ENCODE measurements at places on chromosomes 7 and 10. TPM values are rescaled to one million over a fixed set of nuclear protein-coding genes. Genes with fewer than 3 reads are reported as not detected.

Gene FBXO24
- 0.98 TPM for total RNA-seq

DNA sequence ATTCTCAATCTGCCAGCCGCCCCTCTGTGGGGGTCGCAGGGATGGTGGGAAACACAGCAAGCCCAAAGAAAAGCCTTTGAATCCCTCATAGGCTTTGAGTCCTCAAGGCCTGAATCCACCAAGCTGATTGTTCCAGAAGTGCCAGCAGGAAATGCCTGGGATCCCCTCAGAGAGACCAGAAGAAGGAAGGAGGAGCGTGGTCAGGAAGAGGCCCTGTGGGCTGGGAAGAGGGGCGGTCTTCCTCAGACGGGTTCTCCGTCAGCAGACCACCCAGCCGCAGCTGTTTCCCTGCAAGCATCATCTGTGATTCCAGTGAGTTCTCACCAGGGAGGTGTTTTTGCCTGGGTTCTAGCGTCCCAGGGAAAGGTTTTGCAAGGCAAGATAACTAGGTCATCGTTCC is 190.0 kb upstream of the KLF6 start:
- DNase-seq = no peak

DNA sequence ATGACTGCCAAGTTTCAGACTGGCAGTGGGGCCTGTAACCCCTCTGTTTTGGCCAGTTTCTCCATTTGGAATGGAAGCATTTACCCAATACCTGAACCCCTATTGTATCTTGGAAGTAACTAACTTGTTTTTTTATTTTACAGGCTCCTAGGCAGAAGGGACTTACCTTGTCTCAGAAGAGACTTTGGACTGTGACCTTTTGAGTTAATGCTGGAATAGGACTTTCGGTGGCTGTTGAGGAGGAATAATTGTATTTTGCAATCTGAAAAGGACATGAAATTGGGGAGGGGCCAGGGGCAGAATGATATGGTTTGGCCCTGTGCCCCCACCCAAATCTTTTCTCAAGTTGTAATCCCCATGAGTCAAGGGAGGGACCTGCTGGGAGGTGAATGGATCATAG is 20.0 kb upstream of the MKLN1 start:
- DNase-seq = no peak

- no peak for DNase-seq
These were observed 385.5 kb downstream of the SEMA3D start for GRCh38 chr7:84801396-84801795.

DNA sequence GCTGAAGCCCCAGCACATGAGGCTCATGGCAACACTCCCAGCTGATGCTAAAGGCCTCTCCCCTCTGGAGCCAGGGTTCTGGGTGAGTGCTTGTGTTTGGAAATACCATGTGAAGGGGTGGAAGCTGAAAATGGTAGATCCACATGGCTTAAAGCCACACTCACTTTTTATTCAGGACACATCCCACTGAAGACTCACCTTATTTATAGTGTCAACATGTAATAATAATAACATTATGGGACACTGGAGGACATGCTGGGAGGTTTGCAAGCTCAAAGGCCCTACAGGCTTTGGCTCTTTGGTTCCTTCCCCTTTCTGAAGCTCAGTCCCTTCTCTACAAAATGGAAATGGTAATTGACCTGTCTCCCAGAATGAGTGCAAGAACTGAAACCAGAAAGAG is 318.0 kb downstream of the GRID1 start:
- no peak for DNase-seq

DNA sequence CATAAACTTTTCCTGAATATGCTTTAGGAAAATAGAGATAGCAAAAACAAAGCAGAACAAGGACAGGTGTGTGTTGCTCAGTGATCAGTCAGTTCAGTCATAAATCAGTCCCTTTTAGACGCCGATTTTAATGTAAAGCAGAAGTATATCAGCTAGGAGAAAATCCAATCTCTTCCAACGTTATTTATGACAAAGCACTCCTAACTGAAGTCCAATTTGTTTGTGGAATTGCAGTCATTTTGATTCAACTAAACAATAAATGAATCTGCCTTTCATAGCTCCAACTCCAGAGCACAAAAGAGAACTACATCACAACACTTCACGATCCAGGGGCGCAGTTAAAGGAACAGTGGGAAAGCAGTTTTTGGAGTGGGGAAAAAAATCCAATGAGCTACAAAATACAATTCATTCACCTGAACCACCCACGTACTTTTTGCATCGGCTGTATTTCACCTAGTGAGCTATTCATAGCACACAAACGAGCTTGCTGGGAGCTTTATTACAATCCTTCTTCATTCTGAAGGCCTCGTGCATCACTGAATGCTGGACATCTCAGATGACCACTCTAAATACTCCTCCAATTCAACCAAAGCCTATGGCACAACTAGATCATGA is 151.3 kb downstream of the LRRN3 start:
- no peak for DNase-seq

Gene CTAGE6
- total RNA-seq = not detected

Gene ZNF804B
- total RNA-seq = not detected

- DNase-seq = no peak
These were observed 72.0 kb downstream of the AGMO start for GRCh38 chr7:15489861-15490260.

DNA sequence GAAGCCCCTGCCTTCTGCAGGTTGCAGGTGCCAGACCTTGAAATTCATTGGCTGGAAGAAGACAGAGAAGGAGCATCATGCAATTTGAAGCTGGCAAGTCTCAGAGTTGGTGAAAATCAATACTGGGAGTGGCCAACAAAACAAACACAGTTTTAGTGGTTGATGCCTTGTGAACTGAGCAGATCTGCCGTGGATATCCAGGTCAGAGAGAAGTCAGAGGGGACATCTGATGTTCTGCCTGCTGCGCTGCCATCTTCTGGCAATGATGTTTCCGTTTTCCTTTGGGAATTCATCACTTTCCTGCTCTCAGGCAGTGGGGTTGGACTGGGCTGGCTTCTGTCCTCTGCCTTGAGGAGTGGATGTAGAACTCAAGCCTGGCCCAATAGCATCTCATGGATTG is 132.0 kb downstream of the RPS24 start:
- no peak for DNase-seq

DNA sequence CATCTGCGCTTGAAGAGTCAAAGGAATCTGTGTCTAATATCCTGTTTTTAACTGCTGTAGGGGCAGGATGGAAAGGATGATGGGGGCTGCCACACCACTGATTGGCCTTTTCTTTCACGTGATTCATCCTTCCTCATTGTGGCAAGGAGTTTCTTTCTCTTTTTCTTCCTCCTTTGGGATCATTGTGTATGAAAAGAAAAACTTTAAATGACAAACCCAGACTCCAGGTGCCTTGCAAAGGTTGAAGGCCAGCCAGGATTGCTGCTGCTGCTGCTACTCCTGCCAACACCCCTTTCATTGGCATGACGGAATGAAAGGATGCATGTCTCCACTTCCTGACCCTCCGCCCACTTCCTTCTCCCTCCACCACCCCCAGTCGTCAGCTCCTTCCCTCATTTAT is 6.5 kb upstream of the OIT3 start:
- no peak for DNase-seq

- DNase-seq = no peak
These were observed 108.3 kb upstream of the CDK6 start for GRCh38 chr7:92944633-92945032.

- DNase-seq = peak; percentile 85
These were observed 75.1 kb downstream of the NOD1 start for GRCh38 chr7:30403477-30403876.

DNA sequence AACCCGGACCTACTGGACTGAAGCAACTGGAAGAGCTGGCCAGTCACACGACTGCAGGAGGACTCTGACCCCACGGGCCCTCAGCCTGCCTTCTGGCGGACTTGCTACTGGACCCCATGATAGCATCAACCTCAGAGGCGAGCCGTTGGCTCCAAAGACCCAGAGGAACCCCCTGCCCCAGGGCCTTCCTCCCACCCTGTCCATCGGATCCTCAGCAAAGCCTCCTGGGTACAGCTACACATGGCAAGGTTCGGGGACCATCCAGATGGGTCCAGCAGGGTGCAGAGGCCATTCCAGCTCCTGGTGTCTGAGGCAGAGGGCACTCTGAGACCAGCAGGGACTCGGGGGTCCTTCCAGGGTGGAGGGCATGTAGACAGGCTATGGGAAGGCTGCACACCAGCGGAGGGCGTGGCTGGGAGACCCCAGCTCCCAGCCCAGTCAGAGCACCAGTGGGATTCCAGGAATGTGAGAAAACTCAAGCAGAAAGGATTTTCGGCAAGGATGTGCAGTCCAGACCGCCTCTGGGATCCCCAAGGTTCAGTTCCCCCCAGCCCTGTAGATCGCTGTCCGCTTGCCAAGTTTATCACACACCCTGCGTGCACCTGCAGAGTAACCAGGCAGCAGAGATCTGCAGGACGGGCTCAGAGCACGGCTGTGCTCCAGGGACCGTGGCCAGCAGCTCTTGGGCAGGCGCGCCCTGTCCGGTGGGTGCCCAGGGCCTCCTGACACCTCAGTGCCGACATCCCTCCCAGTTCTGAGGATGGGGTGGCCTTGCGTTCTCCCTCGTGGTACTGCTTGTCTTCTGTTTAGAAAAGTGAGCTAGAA is 89.8 kb upstream of the PPP2R2D start:
- no peak for DNase-seq

Gene CROT
- total RNA-seq = 28.8 TPM

Gene WIPF3
- total RNA-seq = 0.16 TPM

DNA sequence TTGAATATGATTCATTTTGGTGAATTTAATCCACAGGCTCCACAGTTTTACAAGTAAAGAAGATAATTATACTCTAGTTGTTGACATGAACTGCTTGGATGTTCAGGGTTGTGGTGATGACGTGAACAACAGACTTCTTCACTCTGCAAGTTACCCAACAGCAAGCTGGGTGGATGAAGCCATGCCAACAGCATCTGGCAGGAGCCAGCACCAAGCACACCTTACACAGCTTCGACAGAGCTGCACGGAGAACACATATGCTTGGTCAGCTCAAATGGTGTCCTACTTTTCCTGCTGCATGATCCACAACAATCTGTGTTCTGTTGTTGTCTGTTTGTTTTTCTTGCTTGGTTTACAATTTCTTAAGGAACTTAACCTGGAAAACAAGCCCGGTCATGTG is 9.8 kb downstream of the NOD1 start:
- DNase-seq = peak; percentile 72

DNA sequence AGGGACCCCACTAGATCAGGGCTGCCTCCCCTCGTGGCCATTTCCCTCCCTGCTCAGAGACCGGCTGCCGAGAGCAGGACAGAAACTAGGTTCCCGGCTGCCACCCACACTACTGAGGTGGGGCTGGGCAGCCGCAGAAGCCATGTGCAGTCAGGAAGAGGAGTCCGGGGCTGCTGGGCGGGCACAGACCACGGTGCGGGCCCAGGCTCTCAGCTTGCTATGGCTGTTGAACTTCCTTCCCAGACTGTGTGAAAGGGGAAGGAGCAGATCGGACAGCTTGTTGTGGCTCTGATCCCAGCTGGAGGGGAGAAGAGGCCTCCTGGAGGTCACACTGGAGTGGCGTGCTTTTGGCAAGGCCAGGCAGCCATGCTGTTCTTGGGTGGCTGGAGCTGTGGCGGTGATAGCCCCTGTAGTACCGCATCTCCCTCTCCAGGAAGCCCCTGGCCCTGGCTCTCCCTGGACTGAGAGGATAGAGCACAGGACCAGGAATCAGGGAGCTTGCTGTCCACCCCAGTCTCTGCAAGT is 56.8 kb downstream of the HK1 start:
- no peak for DNase-seq

Gene PRPS1L1
- total RNA-seq = not detected

GRCh38 chr7:133829336-133829897 is 297.7 kb upstream of the LRGUK start:
- no peak for DNase-seq

Gene COL17A1
- total RNA-seq = 34.1 TPM

- DNase-seq = no peak
These were observed 61.9 kb downstream of the SYPL1 start for GRCh38 chr7:106050002-106050745.

Gene C10orf67
- total RNA-seq = not detected

- DNase-seq = no peak
These were observed 135.8 kb downstream of the CAMK1D start for GRCh38 chr10:12484941-12485805.

All from breast epithelium (tissue), 4 donors.